Stimulated activated CD8-positive, alpha-beta memory T cell treated with anti-CD3 and anti-CD28 coated beads, Interleukin-15, amount 100 ng/mL, for 24 hours (primary cell): ENCODE measurements at places on chromosomes 4 and X.
A peak's percentile ranks its signal among the peaks of the same experiment; 100 is the strongest.

- no peak for DNase-seq
Measured at GRCh38 chr4:87985097-87985886, 9.8 kb downstream of the SPP1 start.

- DNase-seq = no peak
Measured at GRCh38 chrX:85244450-85245211, 840 bp downstream of the ZNF711 start.

DNA sequence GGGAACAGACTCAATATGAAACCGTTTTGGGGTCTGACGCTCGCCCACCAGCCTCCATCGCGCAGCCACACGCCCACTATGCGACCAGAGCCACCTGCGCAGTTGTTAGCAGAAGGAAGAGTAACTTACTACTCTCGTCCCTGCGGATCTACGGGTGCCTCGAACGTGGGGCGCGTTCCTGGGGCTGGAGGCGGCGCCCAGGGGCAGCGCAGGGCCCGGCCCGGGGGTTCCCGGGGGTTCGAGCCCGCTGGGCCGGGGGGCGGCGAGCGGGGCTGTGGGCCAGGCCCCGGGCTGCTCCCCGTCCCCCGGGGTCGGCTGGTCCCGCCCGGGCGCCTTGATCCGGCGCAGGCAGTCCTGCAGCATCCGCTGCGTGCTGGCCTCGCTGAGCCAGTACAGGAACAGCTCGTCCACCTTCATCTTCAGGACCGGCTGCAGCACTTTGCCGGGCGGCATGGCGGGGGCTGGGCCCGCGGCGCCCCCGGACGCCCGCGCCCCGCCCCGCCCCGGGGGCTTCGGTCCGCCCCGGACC, 404 bp downstream of the PPP2R3B start:
- peak; percentile 14 for DNase-seq

- no peak for DNase-seq
Measured at GRCh38 chrX:133897593-133898163, 87.7 kb downstream of the GPC3 start.

DNA sequence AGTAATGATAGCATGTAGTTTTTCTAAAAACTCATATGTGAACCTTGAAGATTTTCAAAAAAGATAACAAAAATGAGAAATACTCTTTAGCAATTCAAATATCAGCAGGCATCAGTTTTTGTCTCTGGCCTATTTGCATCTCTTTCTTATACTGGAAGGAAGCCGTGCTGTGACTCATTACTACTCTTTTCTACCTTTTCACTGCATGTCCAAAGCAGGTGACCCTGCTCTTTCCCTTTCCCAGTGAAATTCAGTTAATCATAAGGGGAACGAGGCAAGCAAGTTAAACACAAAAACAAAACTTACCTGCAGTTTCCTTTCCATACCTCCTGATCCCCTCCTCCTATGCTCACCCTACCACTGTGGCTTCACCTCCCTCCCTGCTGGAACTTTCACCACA, 9.3 kb downstream of the SPATA4 start:
- DNase-seq = no peak

DNA sequence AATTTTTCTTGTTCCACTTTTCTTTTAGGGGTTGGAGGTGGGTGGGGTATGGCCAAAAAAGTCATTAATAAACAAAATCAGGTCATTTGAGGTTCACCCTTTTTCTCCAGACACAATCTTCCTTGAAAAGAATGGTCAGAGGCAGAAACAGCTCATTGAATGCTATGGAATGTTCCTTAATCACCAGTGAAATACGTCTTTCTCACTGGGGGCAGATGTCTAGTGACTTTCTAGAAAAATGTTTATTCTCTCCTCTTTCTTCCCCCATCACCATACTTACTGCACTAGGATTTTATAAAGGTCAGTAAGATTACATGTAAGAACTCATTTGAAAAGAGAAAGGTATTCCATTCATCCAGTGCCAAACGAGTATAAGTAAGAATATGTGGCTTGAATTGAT, 44.5 kb downstream of the MGST2 start:
- DNase-seq = no peak

DNA sequence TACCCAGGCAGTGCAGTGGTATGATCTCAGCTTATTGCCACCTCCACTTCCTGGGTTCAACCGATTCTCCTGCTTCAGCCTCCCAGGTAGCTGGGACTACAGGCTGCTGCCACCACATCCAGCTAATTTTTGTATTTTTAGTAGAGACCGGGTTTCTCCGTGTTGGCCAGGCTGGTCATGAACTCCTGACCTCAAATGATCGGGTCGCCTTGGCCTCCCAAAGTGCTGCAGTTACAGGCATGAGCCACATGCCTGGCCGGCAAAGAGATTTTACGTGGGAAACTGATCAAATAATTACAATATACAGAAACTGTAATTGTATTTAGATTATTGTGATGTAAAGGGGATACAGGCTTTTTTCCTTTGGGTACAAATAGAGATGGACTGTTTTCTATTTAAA, 33.7 kb downstream of the RBPJ start:
- DNase-seq = no peak

DNA sequence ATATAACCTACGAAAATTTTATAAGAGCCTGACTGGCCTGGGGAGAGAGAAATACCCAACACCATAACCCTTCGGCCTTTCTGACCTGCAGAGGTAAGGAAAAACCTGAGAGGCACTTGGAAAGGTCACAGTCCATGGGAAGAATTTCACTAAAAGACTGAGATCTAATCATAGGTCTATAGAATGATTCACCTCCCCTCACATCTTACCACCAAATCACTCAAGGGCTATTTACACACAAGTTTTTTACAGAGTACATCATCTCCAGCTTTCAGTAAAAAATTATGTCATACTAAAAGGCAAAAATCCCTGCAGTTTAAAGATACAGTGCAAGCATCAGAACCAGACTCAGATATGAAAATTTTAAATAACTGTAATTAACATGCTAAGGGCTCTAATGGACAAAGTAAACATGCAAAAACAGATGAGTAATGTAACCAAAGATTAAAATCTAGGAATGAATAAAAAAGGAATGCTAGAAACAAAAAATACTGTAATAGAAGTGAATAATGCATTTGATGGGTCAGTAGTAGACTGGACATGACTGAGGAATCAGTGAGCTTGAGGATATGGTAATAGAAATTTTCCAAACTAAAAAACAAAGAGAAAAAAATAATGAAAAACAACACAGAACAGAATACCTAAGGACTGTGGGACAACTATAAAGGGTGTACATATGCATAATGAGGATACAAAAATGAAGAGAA, 32.1 kb upstream of the SLC16A2 start:
- no peak for DNase-seq

GRCh38 chrX:46841346-46841745, 4.5 kb downstream of the RP2 start:
- no peak for DNase-seq

DNA sequence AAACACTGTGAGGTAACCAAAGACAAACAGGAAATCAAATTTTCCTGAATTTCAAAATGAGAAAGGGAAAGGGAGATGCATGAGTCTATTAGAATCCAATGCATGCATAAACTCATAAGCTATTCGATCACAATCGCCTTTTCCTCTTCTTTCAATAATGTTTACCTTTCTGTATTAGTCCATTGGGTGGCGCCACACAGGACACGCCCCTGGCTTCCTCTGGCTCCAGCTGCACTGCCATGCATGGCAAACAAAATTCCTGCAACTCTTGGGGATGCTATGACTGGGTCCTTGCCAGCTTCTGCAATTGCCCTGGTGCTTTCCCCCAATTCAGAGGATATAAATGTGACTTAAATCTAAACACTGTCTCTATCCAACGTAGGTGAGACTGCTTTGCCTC, 424.5 kb upstream of the PCDH7 start:
- DNase-seq = no peak

GRCh38 chrX:115259238-115259875, 25.5 kb upstream of the LRCH2 start:
- no peak for DNase-seq

DNA sequence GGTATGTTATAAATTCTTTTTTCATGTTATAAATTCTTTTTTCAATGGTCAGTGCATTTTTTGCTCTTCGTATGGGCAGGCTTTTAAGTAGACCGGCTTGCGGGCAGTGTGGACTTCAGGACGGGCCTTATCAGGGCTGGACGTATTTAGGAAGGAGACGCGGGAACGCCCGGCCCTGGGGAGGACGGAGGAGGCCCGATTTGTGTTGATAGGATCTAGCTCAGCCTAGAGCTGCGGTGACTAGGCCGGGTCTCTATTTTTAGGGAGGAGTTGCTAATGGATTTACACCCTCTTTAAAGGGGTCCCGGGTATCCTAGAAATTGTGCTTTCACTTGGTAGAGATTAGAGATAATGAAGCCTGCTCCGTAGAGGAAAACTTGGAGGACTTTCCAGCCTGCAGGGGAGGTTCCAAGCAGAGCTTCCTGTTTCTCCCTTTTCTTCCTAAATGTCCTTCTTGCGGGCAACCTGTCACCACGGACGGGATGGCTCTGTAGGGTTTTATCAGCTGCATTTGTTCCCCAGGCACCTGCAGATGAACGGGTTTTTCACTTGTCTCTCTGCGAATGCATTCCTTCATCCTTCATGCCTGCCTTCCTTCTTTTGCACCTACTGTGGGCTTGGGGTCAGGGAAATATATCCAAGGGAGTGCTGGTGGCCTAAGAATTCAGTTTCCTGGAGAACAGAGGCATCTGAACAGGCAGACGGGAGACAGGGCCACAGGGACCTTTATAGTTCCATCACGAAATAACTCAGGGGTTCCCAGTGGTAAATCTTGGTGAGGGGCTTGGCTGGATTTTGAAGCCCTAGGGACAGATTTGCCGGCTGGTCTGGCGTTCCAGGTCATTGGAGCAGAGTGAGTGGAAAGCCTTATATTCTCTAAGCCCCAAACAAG, 1.4 kb downstream of the CD99 start:
- no peak for DNase-seq

DNA sequence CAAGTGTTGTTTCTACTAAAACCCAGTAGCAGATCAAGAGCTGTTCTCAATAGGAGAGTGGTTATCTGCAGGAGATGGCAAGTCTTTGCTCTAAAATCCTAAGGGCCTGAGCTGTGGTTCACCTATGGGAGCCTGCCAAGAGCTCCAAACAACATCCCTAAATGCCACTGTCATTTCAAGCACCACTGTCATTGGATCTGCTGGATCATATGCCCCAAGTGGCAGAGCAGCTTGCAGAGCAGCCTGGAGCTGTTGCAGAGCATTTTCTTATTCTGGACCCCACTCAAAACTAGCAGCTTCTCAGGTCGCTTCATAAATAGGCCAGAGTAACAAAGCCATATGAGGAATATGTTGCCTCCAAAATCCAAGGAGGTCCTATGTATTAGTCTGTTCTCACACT, 59.6 kb downstream of the KANTR start:
- DNase-seq = no peak

- DNase-seq = no peak
Measured at GRCh38 chrX:153546386-153546785, 28.9 kb downstream of the ATP2B3 start.

DNA sequence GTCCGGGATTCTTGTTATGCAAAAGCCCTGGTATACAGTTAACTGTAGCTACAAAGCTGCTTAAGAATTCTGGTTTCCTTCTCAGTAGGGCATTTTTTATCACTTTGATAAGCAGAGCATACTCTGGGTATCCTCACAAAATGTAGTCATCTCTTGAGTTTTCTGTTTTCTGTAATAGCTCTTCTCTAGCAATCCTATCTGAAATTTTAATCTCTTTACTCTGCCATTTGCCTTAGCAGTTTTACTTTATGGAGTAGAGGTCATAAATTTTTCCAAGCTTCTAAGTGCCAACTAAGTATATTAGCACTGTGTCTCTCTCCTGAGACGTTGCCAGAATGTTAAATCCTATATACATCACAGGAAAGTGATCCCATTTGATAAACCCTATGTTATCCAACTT, 28.0 kb upstream of the BANK1 start:
- no peak for DNase-seq

DNA sequence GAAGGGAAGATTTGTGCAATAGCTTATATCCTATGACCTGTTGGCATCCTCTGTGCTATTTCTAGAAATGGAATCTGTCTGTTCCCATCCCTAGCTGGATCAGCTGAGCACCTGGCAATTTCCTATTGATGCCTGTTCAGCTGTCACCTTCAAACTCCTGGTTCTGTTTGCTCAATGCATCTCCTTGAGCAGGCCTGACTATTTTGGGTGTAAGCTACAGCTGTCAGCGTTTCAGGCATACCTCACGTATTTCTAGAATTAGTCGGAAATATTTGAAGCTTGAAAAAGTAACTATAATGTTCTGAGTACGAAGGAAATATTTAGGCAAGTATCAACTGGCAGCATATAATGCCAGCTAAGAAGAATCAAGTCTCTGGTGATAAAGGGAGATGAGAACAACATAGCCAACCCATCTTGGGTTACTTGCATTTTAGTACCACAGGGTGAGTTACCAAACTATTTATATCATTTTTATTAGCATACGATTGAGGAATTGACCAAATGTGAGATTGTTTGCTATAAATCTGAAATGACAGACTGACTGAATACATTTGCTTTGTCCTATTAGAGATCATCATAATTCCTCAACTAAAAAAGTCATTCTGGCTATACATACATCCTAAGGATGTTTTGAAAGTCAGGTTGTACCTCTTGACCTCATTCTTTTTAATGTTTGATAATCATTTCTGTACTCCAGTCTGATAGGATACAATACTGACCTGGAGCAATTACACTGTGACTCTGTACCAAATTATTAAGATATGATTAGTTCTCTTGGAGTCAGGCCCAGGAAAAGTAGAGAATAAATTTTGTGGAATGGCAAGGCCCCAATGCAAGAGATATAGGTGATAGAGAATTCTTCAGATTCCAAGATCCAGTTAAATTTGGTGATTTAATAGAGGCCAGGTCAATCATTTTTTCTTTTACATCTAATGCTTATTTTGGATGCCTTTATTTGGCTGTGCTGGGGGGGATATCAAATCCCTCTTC, 36.4 kb upstream of the PLAC1 start:
- DNase-seq = no peak

DNA sequence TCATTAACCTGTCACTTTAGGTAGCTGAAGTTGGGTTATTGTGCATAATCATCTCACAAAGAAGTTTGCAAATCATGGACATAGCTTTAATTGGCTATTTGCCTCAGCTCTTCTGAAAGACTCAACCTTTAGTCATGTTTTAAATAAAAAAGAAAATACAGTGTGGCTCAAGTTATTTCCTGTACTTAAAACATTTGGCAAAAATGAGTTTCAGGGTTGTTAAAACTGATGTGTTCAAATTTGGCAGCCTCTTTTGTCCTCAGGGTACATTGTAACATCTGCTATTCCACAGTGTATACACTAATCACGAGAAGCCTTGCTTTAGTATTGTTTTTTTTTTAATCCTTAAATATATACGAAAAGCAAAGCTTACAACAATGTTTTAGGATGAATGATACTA, 31.5 kb upstream of the HPGD start:
- no peak for DNase-seq

GRCh38 chr4:6333301-6334202, 63.9 kb downstream of the WFS1 start:
- no peak for DNase-seq

- no peak for DNase-seq
Measured at GRCh38 chr4:7435471-7436061, 836 bp upstream of the PSAPL1 start.

- DNase-seq = no peak
Measured at GRCh38 chr4:2937146-2937857, 25.9 kb downstream of the NOP14 start.
